ENCODE measurements at places on chromosomes 3 and 15.

GRCh38 chr3:150145659-150146058 lies 175.0 kb upstream of the PFN2 start:
- no peak for DNase-seq

DNA sequence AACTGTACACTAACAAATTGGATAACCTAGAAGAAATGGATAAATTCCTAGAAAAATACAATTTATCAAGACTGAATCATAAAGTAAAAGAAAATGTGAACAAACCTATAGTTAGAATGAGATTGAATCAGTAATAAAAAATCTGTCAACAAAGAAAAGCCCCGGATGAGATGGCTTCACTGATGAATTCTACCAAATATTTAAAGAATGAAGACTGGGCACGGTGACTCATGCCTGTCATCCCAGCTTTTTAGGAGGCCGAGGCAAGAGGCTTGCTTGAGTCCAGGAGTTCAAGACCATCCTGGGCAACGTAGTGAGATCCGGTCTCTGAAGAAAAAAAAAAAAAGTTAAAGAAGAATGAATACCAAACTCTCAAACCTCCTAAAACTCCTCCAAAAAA lies 17.7 kb upstream of the AP4E1 start:
- no peak for DNase-seq

DNA sequence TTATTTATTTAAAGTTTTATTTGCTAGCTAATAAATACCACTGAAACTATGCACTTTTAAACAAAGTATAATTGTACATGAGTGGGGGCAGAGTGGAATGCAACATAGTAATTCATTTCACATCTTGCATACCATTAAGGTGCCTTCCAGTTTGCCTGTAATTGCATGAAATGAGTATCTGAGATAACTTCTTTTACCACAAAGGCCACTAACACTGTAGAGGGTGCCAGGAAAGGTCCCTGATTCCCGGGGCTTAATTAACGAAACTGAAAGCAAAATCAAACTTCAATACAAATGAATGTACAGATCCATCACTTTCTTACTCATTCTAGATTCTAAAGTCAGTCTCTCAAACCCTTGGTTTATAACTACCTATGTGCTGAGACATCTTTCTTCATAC lies 2.1 kb downstream of the CD47 start:
- DNase-seq = no peak

- DNase-seq = peak; percentile 95
These were observed 1.7 kb upstream of the LINGO1 start for GRCh38 chr15:77634266-77634962.

DNA sequence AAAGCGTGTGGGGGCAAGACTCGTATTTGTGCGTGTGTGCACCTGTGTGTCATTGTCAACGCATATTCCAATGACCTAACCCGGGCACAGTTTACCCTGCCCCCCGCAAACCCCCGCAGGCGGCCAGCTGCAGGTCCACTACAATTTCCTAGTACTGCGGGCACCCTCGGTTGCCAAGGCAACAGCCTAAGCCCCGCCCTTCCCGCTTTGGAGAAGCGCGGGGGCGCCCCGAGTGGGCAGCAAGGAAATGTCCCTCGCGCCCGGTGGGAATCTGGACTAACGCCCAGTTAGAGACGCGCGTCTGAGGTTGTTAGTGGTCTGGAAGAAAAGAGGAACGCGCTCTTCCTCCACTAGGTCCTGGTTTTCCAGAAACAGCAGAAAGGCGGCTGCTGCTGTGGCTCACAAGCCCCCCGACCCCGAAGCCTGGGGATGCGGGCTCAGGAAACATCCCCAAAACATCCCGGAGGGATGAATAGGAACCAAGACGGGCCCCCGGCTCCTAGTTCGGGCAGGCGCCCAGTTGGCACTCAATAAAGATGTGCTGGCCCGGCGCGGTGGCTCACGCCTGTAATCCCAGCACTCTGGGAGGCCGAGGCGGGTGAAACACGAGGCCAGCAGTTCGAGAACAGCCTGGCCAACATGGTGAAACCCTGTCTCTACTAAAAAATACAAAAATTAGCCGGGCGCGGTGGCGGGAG lies 1.1 kb downstream of the ABHD14A start:
- peak; percentile 65 for DNase-seq

- DNase-seq = no peak
These were observed 349.4 kb downstream of the LRTM1 start for GRCh38 chr3:54578417-54578816.

DNA sequence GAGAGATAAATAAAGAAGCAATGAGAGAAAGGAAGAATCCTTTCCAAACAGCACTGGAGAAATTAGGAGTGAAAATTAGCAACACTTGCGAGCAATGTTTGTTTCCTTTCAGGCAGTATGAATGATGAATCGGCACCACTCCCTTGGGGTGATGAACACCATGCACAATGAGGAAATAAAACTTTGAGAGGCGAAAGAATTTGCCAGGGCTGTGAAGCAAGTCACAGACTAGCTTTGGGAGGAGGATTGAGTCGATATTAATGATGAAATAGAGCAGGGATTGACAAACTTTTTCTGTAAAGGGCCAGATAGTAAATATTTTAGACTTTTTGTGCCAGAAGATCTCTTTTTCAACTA lies 237.7 kb downstream of the AGBL1 start:
- DNase-seq = no peak

- no peak for DNase-seq
These were observed 108.0 kb downstream of the MITF start for GRCh38 chr3:69847303-69847702.

GRCh38 chr3:182766099-182766498 lies 27.2 kb upstream of the ATP11B start:
- no peak for DNase-seq

DNA sequence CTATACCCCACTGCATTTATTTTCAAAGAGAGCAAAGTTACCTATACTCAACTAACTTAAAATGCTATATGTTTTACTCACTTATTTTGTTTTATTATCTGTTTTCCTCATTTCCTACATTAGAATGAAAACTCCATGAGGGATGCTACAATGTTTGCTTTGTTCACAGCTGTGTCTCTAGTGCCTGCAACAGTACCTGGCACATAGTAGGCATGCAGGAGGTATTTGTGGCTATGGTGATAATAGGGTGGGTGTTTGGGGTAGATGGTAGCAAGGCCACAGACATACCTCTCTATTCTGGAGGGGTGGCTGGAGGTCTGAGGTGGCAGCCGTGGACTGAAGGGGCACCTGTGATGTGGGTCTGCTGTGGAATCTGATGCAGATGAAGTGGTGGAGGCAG lies 24.7 kb upstream of the SMAD6 start:
- no peak for DNase-seq

GRCh38 chr3:2967871-2968270 lies 142.3 kb downstream of the IL5RA start:
- DNase-seq = no peak

- DNase-seq = no peak
These were observed 545.8 kb upstream of the ALCAM start for GRCh38 chr3:104820959-104821358.

DNA sequence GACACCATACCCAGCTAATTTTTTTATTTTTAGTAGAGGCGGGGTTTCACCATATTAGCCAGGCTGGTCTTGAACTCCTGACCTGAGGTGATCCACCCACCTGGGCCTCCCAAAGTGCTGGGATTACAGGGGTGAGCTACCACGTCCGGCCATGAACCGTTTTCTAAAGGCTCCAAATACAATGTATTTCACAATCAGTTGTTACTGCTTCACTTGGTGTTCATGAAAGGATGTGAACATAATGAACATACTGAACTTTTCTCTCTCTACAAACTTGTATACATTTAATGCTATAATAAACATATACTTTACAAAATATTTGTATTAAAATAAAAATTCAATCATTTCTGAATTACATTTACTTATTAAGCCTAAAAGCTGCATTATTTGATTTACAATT lies 28.9 kb downstream of the TBL1XR1 start:
- DNase-seq = no peak

- DNase-seq = no peak
These were observed 53.9 kb downstream of the RLBP1 start for GRCh38 chr15:89167267-89168176.

- no peak for DNase-seq
These were observed 56.9 kb downstream of the ACAD9 start for GRCh38 chr3:128936341-128936740.

DNA sequence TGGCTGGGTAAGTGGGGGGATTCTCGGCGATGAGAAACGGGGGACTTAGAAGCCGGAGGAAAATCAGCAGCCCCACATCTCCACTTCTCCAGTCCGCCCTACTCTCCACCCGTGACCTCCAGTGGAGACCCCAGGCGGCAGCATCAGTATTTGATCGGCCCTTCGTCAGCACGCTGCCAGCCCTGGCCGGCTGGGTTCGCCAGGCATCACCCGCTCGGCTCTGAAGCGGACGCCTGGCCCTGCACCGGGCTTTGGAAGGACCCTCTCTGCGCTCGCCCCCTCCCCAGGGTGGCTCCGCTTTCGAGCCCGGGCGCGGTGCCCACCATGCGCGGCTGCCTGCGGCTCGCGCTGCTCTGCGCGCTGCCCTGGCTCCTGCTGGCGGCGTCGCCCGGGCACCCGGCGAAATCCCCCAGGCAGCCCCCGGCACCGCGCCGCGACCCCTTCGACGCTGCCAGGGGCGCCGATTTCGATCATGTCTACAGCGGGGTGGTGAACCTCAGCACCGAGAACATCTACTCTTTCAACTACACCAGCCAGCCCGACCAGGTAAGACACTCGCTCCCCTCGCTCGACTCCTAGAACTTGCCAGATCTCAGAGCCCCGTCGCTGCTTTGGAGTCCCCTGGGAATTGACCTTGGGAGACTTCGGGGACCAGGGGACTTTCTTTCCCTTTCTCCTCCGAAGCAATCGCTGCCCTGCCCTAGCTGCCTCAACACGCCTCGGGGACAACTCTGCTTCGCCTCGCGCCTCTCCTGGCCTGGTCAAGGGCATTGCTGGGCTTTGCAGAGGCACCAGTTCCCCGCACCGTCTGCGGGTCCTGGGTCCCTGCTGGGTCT lies 561 bp downstream of the SIDT1 start:
- peak; percentile 44 for DNase-seq

DNA sequence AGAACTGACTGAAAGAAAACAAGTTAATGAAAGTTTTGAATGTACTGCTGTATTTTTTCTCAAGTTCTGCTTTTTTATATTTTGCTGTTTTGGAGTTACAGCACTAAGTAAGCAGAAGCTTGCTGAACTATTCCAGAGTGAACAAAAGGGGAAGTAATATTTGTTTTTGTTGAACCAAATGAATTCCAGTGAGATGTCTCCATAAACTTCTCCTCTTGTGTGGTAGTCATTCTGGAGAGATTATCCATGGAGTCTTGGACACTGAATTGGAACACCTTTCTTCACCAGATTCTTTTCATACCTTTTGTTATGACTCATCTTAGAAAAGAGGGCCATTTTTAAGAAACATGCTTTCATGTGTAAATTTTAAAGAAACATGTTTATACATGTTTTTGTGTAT lies 8.8 kb downstream of the ANKUB1 start:
- no peak for DNase-seq

GRCh38 chr3:76986876-76987474 lies 52.9 kb upstream of the ROBO2 start:
- DNase-seq = no peak

DNA sequence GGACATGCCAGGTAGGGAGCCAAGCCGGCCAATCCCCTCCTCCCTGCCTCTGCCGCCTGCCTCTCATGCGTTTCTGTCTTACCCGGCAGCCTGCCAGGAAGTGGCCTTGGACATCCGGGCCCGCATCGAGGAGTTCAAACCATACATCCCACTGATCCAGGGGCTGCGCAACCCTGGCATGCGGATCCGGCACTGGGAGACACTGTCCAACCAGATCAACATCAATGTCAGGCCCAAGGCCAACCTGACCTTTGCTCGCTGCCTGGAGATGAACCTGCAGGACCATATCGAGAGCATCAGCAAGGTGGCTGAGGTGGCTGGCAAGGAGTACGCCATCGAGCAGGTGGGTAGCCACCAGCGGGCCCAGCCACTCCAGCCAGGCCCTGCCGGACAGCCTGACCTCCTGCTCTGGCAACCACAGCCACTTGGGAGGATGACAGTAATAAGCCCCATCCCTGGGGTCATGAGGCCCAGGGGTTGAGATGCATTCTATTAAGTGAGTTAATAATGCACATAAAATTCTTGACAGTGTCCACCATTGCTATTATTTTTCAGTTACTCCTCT lies 37.3 kb downstream of the DNAH1 start:
- no peak for DNase-seq

DNA sequence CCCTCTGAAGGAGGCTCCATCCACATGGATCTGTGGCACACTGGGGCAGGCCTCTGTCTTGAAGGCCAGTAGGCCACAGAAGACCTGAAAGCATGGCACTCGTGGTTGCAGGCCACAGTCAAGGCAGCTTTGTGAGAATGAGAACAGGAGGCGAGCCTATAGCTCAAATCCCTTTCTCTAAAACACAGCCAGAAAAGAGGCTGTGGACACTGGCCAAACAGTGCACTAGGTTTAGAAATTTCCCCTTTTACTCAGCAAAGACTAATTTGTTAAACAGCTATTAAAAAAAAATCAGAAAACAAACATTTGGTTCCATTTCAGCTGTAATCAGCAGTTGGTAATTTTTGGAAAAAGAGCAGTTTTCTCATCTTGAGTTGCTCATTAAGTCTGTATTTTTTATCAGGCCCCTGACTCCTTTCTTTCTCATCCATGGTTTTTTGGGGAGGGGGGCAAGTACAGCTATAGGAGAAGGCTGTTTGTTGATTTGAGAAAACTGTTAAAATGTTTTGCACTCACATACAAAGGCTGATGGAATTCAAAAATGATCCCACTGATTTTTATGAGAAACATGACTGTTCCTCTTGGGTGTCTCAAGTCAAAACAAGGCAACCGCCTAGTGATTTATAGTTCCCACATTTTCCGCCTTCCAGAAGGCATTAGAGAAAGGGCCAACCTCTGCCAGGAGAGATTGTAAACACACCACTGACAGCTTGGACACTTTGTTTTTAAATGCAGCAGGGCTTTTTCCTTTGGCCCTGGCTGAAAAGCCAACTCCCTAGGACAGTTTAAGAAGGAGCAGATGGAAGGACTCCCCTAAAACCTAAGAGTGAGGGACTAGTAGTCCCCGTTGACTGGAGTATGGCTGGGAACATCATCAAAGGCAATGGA lies 28.1 kb downstream of the PARP16 start:
- DNase-seq = no peak

GRCh38 chr3:129575997-129576384 lies 30.5 kb downstream of the PLXND1 start:
- DNase-seq = no peak

- DNase-seq = no peak
These were observed 5.5 kb upstream of the CTSH start for GRCh38 chr15:78950343-78950742.

DNA sequence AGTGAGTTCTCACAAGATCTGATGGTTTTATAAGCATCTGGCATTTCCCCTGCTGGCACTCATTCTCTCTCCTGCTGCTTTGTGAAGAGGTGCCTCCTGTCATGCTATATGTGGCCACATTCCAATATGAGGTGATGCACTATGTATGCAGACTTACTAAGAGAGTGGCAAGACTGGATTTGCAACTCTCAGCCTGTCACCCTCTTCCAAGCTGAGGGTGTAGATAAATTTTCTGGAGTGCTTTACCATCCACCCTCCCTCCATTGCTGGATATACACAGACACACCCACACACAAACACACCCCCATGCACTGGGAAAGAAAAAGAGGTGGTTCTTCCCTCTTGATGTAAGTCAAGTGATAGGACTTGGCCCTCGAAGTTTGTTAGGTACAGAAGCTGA lies 30.2 kb upstream of the CHMP2B start:
- DNase-seq = no peak
